ENCODE measurements at places on chromosomes 1 and 21. TPM values are rescaled to one million over a fixed set of nuclear protein-coding genes. Genes with fewer than 3 reads are reported as not detected.

OLFM3 gene
- total RNA-seq: not detected

C1orf116 gene
- total RNA-seq: 0.09 TPM

OR2L13 gene
- total RNA-seq: not detected

PAPPA2 gene
- total RNA-seq: 1.1 TPM

NPPA gene
- not detected for total RNA-seq

MACO1 gene
- 15.3 TPM for total RNA-seq

GNAT2 gene
- total RNA-seq: not detected

SLFNL1 gene
- total RNA-seq: 0.11 TPM

TUFT1 gene
- total RNA-seq: 19.2 TPM

FCMR gene
- total RNA-seq: 1.3 TPM

SAMSN1 gene
- total RNA-seq: not detected

PRAMEF7 gene
- not detected for total RNA-seq

RNPEP gene
- 73.3 TPM for total RNA-seq

RGS16 gene
- total RNA-seq: 0.51 TPM

CRYAA gene
- total RNA-seq: not detected

ATP1A1 gene
- 244 TPM for total RNA-seq

E2F2 gene
- total RNA-seq: 0.84 TPM

TPTE gene
- not detected for total RNA-seq

MROH7 gene
- not detected for total RNA-seq

ATP6V1G3 gene
- 0.36 TPM for total RNA-seq

UTS2 gene
- not detected for total RNA-seq

CD1D gene
- total RNA-seq: not detected

TAL1 gene
- total RNA-seq: not detected

ENAH gene
- total RNA-seq: 147 TPM

EPS8L3 gene
- not detected for total RNA-seq

NME7 gene
- total RNA-seq: 16.2 TPM

EFNA3 gene
- total RNA-seq: 0.41 TPM

OR2M5 gene
- not detected for total RNA-seq

KIF2C gene
- 42.5 TPM for total RNA-seq

CD46 gene
- total RNA-seq: 134 TPM

KCND3 gene
- 0.14 TPM for total RNA-seq

GJA4 gene
- not detected for total RNA-seq

ARF1 gene
- 593 TPM for total RNA-seq

CASZ1 gene
- 0.87 TPM for total RNA-seq

HRNR gene
- total RNA-seq: not detected

OR6K3 gene
- total RNA-seq: not detected

C1orf21 gene
- 7.4 TPM for total RNA-seq

C1orf53 gene
- 20.4 TPM for total RNA-seq

LHX4 gene
- total RNA-seq: 0.36 TPM

FAM151A gene
- total RNA-seq: not detected

ACTL8 gene
- not detected for total RNA-seq

ETS2 gene
- total RNA-seq: 23.3 TPM

DEPDC1 gene
- 44.3 TPM for total RNA-seq

CASQ1 gene
- 0.24 TPM for total RNA-seq

GPR25 gene
- not detected for total RNA-seq

SYT14 gene
- 9.8 TPM for total RNA-seq

TNFRSF1B gene
- 0.41 TPM for total RNA-seq

FCGR3B gene
- not detected for total RNA-seq

ZC3H11A gene
- 60.3 TPM for total RNA-seq

MAP3K7CL gene
- 8.0 TPM for total RNA-seq

FCRL3 gene
- total RNA-seq: not detected

MPL gene
- total RNA-seq: not detected

CCDC17 gene
- total RNA-seq: 0.24 TPM

CFHR2 gene
- not detected for total RNA-seq

ST6GALNAC3 gene
- total RNA-seq: 0.97 TPM

MAGI3 gene
- 4.2 TPM for total RNA-seq

FOXO6 gene
- not detected for total RNA-seq
